ENCODE measurements at places on chromosomes 13 and 19.
A peak's percentile ranks its signal among the peaks of the same experiment; 100 is the strongest.

GRCh38 chr13:30576528-30576927 is 41.2 kb upstream of the USPL1 start:
- DNase-seq, result peak; percentile 43

DNA sequence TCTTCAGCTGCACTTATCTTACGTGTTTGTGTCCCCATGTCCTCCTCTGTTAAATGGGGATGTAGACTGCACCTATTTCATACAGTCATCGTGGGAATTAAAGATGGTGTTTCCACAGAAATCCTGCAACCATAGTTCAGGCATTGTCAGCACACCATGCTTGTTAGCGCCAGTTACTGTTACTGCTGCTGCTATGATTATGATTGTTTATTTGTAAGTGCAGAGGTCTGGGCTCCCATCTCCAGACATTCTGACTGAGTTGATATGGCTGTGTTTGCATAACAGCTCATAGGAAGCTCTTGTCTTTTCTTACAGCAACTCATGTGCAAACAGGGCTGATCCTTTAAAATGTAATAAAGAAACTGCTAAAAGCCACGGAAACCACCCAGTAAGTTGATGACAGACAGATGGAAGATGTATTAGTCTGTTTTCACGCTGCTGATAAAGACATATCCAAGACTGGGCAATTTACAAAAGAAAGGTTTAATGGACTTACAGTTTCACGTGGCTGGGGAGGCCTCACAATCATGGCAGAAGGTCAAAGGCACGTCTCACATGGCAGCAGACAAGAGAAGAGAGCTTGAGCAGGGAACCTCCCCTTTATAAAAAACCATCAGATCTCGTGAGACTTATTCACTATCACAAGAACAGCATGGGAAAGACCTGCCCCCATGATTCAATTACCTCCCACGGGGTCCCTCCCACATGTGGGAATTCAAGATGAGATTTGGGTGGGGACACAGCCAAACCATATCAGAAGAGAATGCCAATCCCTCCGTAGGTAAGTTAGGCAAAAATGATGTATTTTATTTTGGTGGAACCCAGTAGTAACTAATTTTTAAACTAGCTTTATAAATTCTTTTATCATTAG is 1.6 kb downstream of the ZSCAN5A start:
- no peak for DNase-seq

DNA sequence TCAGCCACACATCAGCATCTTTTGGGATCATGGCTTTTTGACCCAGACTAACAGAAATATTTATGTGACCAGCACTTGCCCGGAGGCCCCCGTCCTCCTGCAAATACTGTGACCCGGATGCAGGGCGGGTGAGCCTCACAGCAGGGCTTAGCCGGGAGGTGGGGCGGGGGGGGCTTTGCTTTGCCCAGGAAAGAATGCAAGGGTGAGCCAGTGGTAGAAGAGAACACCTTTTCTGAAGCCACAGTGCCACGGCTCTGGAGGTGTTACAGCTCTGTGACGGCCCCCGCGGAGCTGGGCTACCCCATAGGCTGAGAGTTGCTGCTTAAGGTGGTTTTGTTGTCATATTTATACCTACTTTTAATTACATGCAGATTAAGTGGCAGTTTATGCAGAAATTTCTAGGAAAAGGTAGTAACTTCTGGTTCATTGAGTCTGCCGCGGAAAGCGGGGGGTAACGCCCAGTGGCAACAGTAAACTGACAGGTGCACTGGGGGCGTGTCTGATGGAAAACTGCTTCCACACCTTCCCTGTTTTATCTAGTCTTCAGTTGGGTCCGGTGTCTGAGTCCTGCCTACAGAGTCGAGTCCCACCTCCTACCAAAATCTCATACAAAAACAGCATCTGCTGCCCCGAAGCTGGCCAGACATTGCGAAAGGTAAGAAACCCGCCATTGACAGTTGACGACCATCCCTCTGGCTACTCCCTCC is 187.9 kb downstream of the TEX29 start:
- DNase-seq, result no peak

DNA sequence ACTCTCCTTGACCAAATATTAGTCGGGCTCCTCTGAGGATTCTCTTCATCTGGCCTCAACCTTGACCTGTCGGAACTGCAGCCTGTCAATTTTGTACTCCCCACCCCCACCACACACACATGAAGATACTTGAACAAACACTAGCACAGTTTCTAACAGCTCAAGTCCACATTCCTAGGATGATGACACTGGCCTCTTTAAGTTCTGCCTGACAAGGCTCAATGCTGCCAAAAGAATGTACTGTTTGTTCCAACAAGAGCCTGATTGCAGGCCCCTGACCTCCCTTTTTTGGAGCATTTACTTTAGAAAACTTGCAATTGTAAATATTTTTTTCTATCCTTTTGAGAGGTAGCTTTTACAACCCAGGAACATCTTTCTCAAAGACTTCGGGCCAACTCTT is 169.2 kb upstream of the IRS2 start:
- no peak for DNase-seq

DNA sequence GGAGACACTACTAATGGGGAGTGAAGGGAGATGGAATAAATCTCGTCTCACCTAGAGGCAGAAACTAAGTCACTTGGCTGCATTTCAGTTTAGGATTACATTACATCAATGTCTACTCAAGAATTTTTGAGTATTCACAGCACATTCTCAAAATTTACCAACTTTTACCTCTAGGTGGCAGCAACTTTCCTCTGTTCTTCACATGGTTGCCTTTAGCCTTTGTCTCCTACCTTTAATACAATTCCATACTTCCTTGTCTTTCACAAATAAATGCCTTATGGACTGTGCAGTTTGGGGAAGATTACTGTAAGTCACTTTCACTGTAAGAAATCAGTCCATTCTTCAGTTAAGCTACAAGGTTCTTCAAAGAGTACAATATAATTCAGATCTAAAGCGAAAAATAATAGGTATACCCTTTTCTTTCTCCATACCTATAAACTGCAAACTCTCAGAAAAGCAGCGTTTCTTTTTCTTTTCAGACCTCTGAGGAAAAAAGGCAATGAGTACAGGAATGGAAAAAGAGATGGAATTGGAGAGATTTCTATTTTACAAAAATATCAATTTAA is 379.4 kb downstream of the KLF12 start:
- no peak for DNase-seq

GRCh38 chr19:44948763-44949374 is 3.0 kb downstream of the APOC2 start:
- no peak for DNase-seq

- no peak for DNase-seq
These were observed 717 bp upstream of the NALCN start for GRCh38 chr13:101417043-101417406.

DNA sequence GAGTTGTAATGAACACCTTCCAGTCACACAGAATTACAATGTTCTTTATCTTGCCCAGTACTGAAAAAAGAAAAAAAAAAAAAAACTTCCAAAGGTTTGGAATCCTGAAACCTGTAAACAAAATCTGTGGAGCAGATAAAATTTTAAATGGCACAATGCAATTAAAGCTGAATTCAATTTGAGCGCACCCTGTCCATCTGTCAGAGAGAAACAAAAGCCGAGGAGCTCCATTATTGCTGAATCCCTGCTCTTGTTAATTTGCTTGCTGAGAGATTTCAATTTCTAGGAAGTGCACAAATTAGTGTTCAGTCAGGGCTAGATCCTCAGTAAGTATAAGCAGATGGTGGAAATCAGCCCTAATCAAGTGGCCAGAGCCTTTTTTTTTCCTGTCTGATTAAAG is 65.2 kb downstream of the DACH1 start:
- no peak for DNase-seq

GRCh38 chr13:100836711-100837110 is 162.1 kb upstream of the TMTC4 start:
- no peak for DNase-seq

GRCh38 chr13:41313659-41314197 is 2.7 kb downstream of the NAA16 start:
- no peak for DNase-seq

GRCh38 chr19:18908917-18909619 is 10.1 kb downstream of the COPE start:
- DNase-seq, result no peak

DNA sequence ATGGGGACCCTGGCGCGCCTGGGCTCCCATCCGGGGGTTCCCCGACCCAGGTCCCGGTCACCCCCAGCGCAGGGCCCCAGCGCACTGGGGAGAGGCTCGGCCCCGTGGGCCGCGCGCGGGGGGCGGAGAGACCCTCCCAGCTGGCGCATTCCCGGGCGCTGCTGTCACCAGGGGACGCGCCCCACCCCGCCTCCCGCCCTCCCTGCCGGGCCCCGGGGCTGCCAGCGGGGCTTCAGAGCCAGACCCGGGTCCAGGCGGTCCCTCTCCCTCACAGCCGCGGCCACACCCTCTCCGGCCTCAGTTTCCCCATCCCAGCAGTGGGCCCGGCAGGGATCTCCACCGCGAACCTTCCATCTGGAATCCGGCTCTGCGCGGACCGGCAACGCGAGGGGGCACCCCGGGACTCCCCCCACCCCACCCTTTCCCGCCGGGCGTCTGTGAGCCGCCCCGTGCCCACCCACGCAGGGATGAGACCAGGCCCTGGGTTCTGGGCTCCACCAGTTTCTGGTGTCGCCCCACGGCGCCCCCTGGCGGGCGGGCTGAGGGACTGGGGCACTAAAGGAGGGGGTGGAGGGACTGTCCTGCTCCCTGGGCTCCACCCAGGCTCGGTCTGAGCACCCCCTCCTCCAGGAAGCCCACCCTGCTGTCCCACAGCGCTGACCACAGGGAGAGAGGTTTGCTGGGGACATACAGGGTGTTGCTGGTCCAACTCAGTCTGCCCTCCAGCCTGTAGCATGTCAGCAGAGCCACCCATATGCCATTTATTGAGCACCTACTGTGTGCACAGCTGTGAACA is 878 bp upstream of the ADAMTSL5 start:
- peak; percentile 75 for DNase-seq

- peak; percentile 76 for DNase-seq
These were observed at the start of gene CTXN1 for GRCh38 chr19:7926021-7926726. TSS of gene CTXN1 (minus strand) at chr19:7926135. CDS start at chr19:7925538, 597 bp downstream.

DNA sequence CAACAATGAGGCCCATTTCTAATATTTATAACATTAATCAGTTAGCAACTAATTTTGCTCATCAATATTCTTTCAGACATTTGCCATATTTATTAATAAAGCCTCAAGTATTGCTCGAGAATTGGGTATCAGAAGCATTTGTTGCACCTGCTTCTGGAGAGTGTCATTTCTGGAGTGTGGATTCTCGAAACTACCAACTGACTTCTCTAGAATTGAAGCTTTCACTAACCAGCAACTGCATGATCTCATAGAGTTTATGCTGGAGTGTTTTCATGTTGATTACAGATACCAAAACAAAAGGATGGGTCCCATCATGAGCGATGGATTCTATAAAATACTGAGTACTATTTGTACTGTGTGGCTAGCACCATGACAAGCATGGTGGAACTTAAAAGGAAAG is 121.0 kb upstream of the SLC7A1 start:
- DNase-seq, result no peak

DNA sequence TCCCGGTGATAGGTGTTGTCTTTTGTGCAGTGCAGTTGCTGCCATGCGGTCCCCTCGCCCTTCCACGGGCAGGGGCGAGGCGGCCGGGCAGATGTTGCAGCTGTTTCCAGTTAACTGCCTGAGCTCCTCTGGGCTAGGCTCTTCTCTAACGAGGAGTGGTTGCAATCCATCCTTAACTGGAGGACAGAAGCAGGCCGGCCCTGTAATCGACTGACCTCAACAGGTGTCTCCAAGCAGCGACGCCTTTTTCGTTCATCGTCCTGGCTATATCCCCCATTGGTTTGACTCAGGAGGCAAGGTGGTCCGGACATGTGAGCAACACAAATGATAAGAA is 1.9 kb upstream of the TSC22D1 start:
- no peak for DNase-seq

DNA sequence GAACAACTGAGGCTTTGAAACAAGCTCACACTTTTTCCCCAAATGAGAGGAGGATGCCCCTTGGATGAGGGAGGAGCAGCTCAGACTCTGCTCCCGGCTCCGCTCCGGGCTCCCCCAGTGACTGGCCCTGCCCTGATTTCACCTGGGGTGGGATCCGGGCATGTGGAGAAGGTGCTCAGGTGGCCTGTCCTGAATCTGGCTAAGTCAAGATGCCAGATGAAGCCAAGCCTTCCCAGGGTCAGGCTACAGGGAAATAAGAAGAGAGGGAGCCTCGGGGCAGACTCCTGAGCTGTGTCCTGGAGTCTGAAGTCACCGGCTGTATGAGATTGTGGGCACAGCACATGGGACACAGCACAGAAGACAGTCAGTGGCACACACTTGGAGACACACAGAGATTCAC is 10.3 kb downstream of the CEACAM5 start:
- DNase-seq, result no peak

DNA sequence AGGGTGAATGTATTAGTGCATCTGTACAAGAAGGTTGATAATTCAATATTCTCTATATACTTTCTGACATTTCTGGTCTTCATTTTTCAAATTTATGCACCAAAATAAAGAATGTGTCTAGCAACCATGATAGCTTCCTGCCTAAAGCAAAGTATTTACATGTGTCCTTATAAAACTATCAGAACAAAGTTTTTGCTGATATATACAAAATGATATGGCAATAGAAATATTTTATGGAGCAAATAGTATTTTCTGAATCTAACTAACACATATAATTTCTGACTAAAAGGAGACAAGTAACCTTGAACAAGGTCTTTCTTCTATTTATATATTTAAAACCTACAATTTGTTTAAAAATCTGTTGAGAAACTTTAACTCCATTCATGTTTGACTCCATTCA is 184.9 kb downstream of the DIAPH3 start:
- no peak for DNase-seq

GRCh38 chr19:9847087-9847671 is 12.1 kb downstream of the PIN1 start:
- DNase-seq, result peak; percentile 60

GRCh38 chr19:38063928-38064327 is 156.9 kb downstream of the SIPA1L3 start:
- DNase-seq, result no peak

DNA sequence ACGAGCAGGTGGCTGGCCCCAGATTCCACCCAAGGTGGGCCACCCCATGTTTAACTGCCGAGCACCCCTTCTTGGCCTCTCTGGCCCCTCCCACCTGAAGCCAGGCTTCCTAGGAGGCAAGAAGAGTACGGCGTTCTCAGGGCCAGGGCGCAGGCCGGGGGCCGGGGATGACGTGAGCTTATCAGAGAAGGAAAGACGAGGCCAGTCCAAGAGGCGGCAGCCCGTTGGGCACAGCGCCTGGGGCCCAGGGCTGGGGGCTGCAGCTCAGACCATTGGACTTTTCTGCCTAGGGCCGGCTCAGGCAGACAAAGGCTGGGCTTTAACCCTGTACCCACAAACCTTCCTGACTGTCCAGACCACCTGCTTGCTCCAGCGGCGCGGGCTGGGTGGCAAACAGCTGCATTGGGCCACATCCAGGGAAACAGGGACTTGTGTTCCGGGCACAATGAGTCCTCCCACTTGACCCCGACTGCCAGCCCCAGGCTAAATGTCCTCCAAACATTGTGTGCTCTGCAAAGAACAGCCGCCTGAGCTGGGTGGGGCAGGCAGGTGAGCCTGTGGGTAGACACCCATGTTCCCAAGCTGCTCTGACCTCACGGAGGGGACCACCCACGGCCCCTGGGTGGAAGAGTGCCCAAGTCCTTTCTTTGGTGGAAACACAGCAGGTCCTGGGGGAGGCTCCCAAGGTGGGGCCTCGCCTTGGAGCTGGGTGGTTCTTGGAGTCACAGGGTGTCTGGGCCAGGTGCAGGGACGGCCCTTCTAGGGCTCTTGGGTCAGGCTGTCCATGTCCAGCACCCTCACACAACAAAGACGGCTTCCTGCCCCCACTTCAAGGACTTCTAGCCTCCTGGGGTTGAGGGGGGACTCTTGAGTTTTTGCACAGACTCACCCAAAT is 21.9 kb downstream of the COMP start:
- no peak for DNase-seq
